ENCODE measurements at places on chromosomes 1 and 21.

DNA sequence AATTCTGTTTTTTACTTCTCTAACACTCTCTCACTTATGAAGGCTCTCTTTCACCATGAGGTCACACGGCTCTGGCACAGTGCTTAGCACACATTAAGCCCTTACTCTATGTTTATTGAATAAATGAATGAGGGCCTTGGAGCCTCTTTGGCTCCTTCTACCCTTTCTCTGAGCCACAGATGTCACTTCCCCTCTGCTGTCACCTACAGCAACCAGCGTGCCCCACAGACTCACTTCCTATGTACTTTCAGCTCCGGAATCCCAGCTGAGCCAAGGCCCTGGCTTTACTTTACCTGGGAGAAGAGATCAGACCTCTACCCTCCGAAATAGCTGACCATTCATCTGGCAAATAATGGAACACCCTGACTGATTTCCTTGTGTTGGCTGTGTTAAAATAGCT lies 53.7 kb upstream of the HMCN1 start:
- DNase-seq, result peak; percentile 31

DNA sequence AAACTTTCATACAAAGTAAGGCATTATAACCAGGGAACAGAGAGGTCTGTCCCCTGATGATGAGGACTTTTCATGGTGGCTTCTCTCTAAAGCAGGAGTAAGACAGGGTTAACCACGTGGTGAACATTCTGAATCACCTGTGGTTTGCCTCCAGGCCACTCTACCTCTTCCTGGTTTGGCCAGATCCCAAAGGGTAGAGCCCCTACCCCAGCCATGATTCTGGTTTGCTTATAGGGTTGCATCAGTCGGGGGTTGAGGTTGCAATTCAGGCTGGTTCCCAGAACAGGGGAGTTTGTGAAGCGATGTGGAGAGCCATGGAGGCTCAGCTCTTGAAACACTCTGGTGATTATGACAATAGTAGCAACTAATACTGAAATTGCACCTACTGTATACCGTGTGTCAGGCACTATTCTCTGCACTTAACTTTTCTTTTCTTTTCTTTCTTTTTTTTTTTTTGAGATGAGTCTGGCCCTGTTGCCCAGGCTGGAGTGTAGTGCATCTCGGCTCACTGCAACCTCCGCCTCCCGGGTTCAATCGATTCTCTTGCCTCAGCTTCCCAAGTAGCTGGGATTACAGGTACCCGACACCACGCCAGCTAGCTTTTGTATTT lies 8.3 kb downstream of the CNR2 start:
- no peak for DNase-seq

GRCh38 chr1:203564024-203564423 lies 62.6 kb upstream of the ATP2B4 start:
- no peak for DNase-seq

- DNase-seq, result no peak
Observed at GRCh38 chr21:26679284-26679683, 106.2 kb upstream of the CYYR1 start.

DNA sequence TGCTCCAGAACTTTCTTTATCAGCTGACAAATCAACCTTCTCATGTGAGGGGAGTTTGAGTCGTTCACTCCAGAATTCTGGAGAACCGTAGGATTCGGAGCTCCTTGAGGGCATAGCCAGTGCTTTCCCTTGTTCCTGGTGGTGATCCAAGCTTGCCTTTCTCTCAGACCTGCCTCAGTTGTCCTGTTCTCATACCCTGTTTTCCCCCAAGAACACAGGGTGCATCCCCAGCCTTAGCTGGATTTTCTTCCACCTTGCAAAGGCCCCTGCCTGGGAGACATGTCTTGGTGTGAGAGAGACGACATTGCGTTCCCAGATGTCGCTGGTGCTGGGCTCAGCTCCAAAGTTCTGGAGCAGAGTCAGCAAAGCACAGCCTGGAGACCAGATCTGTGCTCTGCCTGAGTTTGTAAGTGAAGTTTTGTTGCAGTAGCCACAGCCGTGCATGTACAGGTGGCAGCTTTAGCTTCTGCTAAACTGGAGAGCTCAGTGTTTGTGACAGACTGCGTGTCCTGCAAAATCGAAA lies 40.0 kb downstream of the ABCG1 start:
- DNase-seq, result no peak

GRCh38 chr1:221622389-221622788 lies 119.5 kb downstream of the DUSP10 start:
- no peak for DNase-seq

DNA sequence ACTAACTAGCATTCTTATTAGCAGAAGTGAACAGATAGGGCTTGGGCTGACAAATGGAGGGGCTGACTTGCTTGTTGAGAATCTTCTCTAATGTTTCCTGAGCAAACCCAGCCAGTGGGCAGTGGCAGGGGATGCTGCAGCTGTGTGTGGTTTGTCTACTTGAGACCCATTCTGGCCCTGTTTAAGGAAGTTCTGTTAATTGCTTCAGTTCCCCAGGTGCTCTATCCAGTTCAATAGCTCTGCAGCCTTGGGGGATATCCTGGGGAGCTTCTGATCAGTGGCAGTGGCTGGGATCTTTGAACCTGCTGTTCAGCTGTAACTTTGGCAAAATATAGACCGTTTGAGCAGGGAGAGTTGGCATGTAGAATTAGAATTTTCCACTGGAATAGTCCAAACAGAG lies 137.4 kb downstream of the ZNF326 start:
- DNase-seq, result no peak

- DNase-seq, result no peak
Observed at GRCh38 chr1:94479682-94480081, 61.5 kb downstream of the ABCD3 start.

GRCh38 chr1:236514703-236515442 lies 8.9 kb upstream of the LGALS8 start:
- DNase-seq, result no peak

- DNase-seq, result no peak
Observed at GRCh38 chr1:38778051-38778450, 81.5 kb downstream of the RRAGC start.

GRCh38 chr1:154609398-154610380 lies 1.7 kb upstream of the ADAR start:
- DNase-seq, result peak; percentile 80

DNA sequence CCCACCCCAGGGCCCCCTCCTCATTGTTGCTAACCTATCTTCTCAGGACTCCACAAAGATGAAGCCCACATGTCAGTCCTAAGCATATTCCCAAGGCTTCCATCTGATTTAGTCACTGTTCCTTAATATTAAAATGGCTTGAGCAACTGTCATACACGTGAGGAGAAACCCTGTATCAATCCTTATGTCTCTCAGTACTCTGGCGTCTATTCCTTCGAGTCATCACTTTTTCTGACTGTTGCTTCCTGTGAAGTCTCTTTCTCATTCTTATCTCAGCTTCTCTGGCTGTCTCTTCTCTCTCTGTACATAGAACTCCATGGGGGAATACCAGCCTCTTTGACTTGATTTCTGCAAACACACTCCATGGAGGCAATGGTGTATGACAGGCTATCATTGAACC lies 98.4 kb downstream of the C4BPA start:
- DNase-seq, result no peak

GRCh38 chr1:3555131-3555920 lies 56.0 kb downstream of the MEGF6 start:
- no peak for DNase-seq

- peak; percentile 74 for DNase-seq
Observed at GRCh38 chr1:121516234-121516967, 331.6 kb downstream of the SRGAP2C start.

DNA sequence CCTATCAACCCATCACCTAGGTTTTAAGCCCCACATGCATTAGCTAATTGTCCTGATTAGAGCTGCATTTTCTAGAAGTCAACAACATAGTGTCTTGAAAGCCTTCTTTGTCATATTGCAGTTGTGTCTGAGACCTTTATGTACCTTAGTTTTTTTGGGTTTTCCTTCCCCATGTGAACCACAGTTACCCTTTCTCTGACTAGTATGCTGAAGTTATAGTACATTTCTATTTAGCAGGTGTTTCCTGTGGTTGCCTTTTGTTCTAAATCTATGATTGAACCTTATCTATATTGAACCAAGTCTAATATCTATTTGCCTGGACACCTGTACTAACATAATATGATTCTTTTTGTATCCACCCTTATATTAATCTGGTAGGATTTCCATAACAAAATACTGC lies 135.6 kb downstream of the ST6GALNAC3 start:
- DNase-seq, result no peak

DNA sequence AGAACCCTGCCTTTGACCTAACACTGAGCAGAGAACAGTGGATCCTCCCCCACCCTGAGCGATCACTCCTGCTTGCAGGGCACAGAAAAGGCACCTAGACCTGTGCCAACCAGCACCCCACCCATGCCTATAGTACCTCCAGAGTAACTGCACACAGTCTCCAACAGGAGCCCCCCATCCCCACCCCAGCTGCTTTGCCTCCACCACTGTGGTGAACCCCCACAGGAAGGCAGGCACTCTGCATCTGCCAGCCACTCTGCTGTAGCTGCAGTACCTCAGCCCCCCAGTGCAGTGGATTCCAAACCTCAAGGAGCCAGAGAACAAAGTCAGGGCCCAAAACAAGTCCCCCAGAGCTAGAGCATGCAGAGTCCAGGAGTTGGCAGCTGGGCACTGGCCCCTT lies 10.7 kb downstream of the SPATC1L start:
- no peak for DNase-seq

- peak; percentile 69 for DNase-seq
Observed at GRCh38 chr1:92310185-92310597, 11.3 kb downstream of the RPAP2 start.

DNA sequence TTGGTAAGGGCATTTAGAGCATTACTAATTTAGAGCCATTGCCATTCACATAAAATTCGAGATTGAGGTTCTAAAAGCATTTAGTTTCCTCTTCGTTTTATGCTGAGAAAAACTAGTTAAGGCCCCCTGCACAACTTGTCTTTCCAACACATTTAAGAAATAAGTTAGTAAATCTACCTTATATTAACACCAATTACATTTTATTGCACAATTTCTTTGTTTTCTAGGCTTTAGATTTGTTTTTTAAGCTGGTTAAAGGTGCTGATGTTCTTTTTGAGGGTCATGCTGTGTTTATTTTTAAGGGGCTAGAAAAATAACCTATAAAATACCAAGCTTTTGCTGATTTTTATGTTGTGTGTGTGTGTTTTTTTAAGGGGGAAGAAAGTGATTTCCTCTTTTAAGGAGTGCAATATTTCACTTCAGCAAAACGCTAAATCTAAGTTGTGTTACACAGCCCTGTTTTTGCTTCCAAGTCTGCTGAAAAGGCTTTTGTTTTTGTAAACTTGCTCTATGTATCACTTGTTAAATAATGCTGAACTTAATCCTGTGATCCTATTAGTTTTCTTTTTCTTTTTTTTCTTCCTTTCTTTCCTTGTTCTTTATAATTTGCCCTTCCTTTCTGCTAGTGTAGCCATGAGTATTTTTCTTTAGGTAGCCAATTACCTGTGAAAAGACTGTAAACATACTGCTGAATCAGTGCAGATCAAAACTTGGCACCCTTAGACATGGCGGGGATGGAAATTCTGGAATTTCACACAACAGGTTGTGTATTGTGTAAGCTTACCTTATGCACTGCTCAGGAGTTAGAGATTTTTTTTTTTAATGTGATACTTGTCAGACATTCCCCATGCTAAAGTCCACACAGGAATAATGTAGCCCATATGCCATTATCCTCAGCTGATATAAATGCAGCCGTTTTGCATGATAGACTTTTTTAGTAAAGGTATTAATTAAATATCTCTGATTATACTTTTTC lies 1.5 kb downstream of the CEPT1 start:
- no peak for DNase-seq

DNA sequence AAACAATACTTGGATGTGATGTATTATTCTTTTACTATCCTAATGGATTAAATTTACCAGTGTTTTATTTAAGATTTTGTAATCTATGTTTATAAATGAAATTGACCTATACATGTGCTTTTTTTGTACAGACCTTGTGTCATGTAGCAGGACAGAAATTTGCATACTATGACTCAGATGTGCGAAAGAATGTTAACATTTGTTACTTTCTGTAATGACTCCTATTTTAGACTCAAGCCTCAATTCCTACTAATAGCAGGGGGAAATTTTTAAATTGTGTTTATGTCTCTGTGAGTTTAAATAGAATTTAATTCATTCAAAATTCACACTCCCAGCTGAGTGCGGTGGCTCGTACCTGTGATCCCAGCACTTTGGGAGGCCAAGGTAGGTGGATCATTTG lies 21.8 kb upstream of the RIMKLA start:
- DNase-seq, result no peak

GRCh38 chr1:90708236-90708786 lies 8.8 kb downstream of the BARHL2 start:
- no peak for DNase-seq

- no peak for DNase-seq
Observed at GRCh38 chr1:2646837-2647236, 14.0 kb upstream of the MMEL1 start.

DNA sequence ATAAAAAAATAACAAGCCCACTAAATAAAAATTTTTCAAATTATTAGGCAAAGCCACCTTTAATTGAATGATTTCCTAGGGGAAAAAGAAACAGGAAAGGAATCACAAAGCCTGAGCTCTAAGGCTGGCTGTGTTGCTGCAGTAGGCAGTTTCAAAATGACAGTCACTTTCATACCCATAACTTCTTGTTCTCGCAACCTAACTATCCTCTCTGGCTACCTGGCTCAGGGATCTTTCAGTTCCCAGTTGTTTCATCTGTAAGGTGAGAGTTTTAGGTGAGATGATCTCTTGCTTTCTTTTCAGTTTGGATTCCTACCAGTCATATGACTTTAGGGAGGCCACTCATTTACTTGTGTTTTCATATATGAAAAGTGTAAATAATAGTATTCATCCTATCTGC lies 226.1 kb downstream of the ASTN1 start:
- no peak for DNase-seq

GRCh38 chr1:22021061-22021460 lies 19.6 kb downstream of the CELA3A start:
- no peak for DNase-seq

GRCh38 chr1:53031732-53032131 lies 30.3 kb upstream of the PODN start:
- no peak for DNase-seq

DNA sequence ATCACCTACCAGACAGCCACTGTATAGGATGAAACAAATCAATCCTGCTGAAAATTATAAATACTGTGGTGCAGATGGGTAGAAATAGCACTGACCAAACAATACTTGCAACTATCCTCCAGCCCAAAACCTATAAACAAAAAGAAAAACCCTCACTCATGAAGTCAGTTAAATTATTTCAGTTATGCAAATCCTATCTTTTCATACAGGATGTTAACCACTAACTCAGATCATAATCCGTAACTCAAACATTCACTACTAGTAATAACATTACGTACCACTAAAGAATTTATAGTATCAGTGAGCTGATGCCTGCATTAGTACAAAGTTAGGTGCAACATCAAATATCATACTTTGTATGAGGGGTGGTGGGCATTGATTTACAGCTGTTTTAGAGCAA lies 2.6 kb downstream of the NDC1 start:
- DNase-seq, result no peak

DNA sequence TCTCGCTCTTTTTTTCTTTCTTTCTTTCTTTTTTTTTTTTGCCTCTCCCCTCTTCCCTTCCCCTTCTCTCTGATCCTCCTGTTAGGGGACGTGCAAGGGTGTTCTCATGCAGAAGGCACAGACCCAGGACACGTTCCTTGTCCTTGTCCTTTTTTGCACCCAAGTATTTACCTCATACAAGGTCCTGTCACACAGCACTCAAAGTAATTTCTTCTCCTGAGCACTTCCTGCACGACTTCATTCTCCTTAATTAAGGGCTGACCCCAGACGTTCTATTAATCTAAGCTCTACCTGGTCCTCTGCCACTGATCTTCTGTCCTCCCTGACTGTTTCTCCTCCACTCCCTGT lies 424 bp upstream of the PCNX2 start:
- peak; percentile 18 for DNase-seq

- DNase-seq, result no peak
Observed at GRCh38 chr1:77068013-77068412, 151.2 kb downstream of the PIGK start.

- no peak for DNase-seq
Observed at GRCh38 chr1:171173069-171173468, 12.0 kb upstream of the FMO2 start.
